ENCODE measurements at places on chromosomes 7 and 10. TPM values are rescaled to one million over a fixed set of nuclear protein-coding genes. Genes with fewer than 3 reads are reported as not detected.

DNA sequence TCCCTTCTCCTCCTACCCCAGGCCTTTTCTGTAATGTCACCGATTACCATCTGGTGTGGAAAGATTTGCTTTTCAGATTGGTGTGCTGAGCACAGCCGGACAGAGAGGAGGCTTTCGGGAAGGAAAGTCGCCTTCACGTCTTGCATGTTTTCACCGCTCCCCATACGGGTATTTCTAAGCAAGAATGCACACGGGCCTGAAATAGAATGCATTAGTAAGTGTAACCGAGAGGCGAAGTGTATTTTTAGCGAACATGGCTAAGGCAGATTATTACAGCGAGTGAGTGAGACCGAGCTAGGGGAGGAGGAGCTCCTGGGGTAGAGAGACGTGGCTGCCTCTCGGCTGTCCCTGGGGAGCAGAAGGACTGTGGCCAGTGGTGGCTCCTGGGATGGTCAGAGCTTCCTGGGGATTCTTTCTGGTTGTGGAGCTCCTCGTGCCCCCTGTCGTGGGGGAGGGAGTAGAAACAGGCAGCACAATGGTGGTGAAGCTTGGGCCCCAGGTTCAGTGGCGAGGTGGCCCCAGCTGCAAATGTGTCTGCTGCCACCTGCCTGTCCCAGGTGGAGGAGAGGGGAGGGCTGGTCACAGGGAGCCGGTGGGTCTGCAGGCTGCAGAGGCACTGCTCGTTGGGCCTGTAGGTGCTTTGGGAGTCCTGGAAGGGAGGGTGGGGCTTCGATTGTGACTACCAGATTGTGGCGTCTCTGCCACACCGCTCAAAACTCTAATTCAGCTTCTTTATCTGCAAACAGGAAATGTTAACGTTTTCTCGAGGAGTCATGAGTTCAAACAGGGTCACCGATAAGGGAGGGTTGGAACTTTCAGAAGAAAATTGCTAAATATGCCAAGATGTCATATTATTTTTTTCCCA lies 135.8 kb downstream of the CAMK1D start:
- DNase-seq = no peak

DNA sequence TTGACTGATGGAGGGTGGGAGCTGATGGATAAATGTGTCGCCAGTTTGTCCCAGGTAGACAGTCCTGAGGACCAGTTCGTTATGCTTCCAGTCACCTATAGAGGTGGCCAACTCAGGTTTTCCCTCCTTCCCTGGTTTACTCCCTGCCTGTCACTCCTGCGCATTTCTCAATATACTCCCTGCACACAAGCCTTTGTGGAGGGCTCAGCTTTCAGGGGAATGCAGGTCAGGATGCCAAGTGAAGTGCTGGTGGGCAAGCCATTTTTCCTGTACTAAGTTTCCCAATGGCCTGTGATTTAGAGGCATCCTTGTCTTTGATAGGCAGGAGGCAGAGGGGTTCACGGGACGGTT lies 473.5 kb upstream of the ZMIZ1 start:
- DNase-seq = no peak

DNA sequence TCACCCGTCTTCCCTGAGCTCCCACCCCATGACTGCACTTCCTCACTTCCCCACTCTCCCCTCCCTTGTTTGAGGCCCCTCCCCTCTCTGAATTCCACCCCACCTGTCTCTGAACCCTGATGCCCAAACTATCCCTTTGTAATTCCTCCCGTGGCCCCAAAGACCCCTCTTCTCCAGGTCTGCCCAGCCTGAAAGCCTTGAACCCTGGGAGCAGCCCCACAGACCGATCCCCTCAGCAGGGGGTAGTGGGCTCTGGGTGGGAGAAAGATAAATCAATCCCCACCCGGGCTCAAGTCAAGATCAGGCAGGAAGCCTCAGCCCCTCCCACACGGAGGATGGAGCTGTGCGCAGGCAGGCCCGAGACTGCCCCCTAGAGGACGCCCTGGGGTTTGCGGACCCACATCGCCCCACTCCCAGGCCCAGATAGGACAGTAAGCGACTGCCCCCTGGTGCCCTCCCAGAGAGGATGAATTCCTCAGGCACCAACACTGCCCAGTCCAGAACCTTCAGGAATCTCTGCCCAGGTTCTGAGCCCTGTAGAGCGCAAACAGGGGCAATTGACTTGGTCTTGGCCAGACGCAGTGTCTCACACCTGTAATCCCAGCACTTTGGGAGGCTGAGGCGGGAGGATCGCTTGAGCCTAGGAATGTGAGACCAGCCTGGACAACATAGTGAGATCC lies 11.7 kb downstream of the HSPB1 start:
- peak; percentile 98 for DNase-seq

Gene DENND2A
- total RNA-seq = 3.8 TPM

Gene BLNK
- 3.7 TPM for total RNA-seq

DNA sequence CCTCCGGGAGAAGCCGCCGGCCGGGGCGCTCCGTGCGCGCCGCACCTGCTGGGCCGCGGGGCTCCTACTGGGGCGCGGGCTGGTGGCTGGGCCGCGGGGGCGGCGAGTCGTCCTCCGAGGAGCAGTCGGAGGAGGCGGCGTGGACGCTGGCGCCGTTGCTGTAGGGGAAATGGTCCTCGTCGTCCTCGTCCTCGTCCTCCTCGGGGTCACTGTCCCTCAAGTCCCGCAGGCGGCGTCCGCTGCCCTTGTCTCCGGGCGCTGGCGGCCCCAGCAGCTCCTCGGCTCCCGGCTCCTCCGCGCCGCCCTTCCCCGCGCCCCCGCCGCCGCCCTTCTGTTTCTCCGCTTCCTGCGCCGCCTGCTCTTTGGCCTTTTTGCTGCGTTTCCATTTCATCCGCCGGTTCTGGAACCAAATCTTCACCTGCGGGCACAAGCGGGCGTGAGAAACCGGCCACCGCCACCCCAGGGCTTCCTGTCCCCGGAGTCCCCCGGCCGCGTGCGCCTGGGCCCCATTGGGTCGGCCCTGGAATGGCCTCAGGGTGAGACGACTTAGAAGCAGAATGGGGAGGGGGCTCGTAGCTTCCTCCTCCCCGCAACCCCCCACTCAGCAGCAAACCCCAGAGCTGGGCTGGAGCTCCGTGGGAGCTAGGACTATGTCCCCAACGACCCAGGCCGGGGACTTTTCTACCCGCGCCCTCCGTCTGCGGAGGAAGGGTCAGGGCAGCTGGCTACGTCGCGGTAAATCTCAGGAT lies 4.8 kb downstream of the MNX1 start:
- DNase-seq = peak; percentile 38

DNA sequence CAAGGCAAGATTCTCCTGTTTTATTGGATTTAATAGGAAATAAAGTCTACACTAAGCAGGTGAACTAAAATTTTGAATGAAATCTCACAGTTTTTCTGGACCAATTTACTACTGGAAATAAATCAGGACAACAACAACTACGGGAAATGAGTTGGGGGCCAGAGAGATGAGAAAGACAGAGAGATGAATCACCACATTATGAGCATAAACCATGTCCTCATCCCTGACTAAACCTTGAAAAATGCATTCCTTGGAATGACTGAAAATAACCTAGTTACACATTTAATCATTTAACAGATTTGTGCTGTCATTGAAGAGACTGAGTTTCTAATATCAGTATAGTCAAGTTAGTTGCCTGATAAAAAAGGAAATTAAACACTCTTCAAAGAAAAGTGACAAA lies 608.4 kb upstream of the KCND2 start:
- DNase-seq = no peak

GRCh38 chr7:22346383-22347107 lies 10.4 kb downstream of the RAPGEF5 start:
- no peak for DNase-seq

Gene ORC5
- total RNA-seq = 6.6 TPM

DNA sequence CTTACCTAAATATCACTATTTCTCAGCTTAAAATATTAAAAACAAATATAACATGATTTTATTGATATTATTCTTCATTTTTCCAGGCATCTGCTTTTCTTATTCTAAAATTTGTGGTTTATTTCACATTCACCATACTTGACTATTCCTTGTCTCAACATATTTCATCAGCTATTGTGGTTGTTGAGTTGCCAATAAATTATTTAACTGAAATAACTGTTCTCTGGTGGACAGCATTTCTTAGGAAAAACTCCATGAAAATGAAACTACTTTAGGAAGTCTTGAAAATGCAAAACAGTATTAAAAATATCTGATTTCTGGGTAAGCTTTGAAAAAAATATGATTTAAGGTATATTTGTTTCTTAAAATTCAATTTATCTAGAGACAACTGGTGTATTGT lies 122.9 kb upstream of the SEMA3A start:
- DNase-seq = no peak

GRCh38 chr10:79025199-79025832 lies 43.5 kb upstream of the ZMIZ1 start:
- DNase-seq = peak; percentile 18
